Bronchial epithelial cell (primary cell): ENCODE measurements at places on chromosomes 6 and 20. TPM values are rescaled to one million over a fixed set of nuclear protein-coding genes. Genes with fewer than 3 reads are reported as not detected.

FAM50B gene
- 6.0 and 10.3 TPM in 2 replicates for total RNA-seq

MMP24 gene
- under 0.01 TPM in 1 of 2 replicates, not detected in the other for total RNA-seq

APOBEC2 gene
- not detected in 2 replicates for total RNA-seq

TSBP1 gene
- total RNA-seq, result not detected in 2 replicates

PACSIN1 gene
- not detected in 2 replicates for total RNA-seq

PAK1IP1 gene
- total RNA-seq, result 12.2 and 25.5 TPM in 2 replicates

EDN1 gene
- 2.9 and 9.7 TPM in 2 replicates for total RNA-seq

DLL1 gene
- total RNA-seq, result 4.1 and 4.7 TPM in 2 replicates

CAGE1 gene
- 0.13 TPM in 1 of 2 replicates, not detected in the other for total RNA-seq

RFX6 gene
- not detected in 2 replicates for total RNA-seq

SIRT5 gene
- 10.8 and 15.7 TPM in 2 replicates for total RNA-seq

E2F3 gene
- total RNA-seq, result 1.9 and 2.6 TPM in 2 replicates

CDSN gene
- not detected in 2 replicates for total RNA-seq

C20orf141 gene
- not detected in 2 replicates for total RNA-seq

ULBP1 gene
- 1.1 and 4.1 TPM in 2 replicates for total RNA-seq

CRIP3 gene
- total RNA-seq, result not detected in 2 replicates

PACRG gene
- total RNA-seq, result under 0.01 and 0.51 TPM in 2 replicates

PXMP4 gene
- 2.4 and 3.3 TPM in 2 replicates for total RNA-seq

PRPH2 gene
- total RNA-seq, result under 0.01 TPM in 1 of 2 replicates, not detected in the other

NOTCH4 gene
- 0.26 and 0.38 TPM in 2 replicates for total RNA-seq

C6orf15 gene
- 0.13 TPM in 1 of 2 replicates, not detected in the other for total RNA-seq

SIRPG gene
- total RNA-seq, result not detected in 2 replicates

MYT1 gene
- not detected in 2 replicates for total RNA-seq
